Stimulated activated CD4-positive, alpha-beta T cell treated with anti-CD3 and anti-CD28 coated beads, Interleukin-15, amount 100 ng/mL, for 1 hour (primary cell): ENCODE measurements at places on chromosomes 16 and 17.

DNA sequence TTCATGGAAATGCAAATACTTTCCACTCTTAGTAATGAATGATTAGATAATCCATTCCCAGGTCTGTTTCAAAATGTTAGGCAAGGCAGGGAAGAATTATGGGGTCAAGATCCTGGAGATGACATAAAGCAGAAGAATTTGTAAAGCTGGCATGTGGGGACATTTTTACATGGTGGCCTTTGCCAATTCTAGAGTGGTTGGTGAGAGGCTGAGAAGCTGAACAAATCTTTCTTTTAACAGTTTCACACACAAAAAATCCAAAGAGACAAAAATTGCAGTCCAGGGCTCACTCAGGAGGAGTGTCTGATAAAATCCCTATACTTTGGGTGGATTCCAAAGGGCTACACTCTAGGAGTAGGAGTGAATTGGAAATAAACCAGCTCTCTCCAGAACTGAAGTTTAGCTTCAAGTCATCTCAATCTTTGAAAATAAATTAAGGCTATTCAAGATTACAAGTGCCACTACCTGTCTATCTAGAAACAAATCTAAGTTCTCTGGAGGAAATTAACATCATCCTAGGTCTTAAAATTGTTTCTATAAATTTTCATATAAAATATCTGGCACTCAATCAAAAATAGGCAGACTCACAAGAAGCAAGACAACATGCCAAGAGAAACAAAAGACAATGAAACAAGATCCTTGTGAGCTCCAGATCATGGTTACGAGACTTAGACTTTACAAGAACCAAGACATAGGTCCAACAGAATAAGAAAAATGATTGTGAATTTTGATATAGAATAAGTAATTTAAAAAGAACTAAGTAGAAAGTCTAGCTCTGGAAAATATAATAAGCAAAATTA lies 113.0 kb upstream of the AXIN2 start:
- DNase-seq, result no peak

- DNase-seq, result no peak
Observed at GRCh38 chr16:4987250-4987579, 29.1 kb downstream of the SEC14L5 start.

- DNase-seq, result no peak
Observed at GRCh38 chr16:8924214-8924613, 39.5 kb downstream of the USP7 start.

GRCh38 chr17:64200080-64201032 lies 62.7 kb downstream of the TEX2 start:
- DNase-seq, result no peak

DNA sequence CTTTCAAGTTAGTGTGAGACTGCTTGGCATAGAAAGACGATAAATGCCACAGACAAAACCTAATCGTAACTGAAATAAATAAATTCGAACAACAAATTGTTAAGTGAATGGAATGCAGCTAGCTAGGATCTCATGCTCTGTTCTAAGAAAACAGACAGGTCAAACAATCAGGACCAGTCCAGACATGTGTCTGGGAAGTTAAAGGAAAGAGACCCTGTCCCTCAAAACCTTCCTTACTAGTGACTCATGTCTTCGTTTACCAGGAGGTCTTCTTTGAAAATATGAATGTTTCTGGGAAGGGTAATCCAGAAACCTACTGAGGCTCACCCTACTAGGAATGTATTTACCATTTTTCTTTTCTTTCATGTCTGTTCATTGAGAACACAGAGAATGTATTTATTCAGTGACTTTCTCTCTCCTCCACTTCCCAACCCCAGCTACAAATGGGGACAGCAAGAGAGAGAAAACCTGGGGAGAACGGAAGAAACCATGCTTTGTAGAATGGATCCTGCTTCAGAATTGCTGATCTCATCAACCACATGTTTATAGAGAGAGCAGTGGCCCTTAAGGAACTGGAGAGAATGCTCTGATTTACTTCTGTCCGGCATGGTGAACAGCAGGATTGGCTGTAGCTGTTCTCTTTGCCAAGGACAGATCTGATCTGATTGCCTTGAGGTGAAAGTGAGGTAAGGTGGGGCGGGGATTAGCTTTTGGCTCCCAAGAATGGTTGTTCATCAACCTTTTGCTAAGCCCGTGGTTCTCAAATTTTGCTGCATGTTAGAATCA lies 39.4 kb upstream of the DHX8 start:
- no peak for DNase-seq

- no peak for DNase-seq
Observed at GRCh38 chr16:5010576-5011329, 23.0 kb downstream of the NAGPA start.

- no peak for DNase-seq
Observed at GRCh38 chr17:38447502-38448085, 19.3 kb downstream of the ARHGAP23 start.

GRCh38 chr17:13518261-13519000 lies 83.3 kb downstream of the HS3ST3A1 start:
- no peak for DNase-seq

DNA sequence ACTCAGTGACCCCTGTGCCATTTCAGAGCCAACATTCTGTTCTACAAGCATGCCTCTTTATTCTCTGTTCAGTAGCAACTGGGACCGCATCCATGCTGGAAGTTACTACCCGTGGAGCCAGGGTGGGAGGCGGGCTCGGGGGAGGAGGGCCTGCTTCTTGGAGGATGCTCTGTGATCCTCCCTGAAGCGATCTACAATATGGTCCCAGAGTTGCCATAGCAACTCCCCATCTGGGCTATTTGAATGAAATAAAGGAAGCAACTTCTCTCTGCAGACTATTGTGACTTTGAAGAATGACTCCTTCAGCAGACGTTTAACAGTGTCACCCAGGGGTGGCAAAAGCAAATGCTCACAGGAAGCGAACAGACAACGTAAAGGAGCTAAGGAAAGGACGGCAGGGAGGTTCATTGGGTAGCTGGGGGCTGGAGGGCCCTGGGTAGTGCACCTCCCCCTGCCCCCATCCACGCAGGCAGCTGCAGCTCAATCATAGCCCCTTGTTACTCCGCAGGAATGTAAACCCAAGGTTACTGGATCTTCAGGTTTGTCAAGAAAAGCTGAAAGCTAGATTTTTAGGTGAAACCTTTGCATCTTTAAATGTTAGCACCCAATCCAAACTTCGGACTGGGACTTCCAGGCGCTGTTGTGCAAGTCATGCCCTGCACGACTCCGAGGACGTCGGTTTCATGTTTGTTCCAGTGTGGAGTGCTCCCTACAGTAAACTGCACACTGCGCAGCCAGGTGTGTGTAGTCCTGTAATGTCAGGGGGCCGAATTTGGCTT lies 51.1 kb upstream of the MEAK7 start:
- DNase-seq, result no peak

GRCh38 chr16:77647726-77648125 lies 74.6 kb upstream of the NUDT7 start:
- DNase-seq, result no peak

DNA sequence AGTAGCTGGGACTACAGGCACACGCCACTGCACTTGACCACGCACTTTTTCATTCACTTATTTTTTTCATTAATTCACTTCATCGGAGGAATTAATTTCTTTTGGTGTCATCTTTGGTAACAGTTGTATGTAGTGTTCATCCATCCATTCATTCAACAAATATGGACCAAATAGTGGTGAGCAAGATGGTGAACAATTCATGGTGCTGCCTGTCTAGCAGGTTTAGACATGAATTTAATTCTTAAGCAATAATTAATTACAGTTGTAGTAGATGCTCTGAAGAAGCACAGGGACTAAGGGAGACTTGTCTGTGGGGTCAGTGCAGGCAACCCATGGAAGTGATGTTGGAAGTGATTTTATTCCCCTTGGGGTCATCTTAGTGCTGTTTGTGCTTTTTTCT lies 22.4 kb downstream of the GDE1 start:
- DNase-seq, result no peak

GRCh38 chr17:50352072-50352692 lies 6.3 kb downstream of the XYLT2 start:
- no peak for DNase-seq

DNA sequence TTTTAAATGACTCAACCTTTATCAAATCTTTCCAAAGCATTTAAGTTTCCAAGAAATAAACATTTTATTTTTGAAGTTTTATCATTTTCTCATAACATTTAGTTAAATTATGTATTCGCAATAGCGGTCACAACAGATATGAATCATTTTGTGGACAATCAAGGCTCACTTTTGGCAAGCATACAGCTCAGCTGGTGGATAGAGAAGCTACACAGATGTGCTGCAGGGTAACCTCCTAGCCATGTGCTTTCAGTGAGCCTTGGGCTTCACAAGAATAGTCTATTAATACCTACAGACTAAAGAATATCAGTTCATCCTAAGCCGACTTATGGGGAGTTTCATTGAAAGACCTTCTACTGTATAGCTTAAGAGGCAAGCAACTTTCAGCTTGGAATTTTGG lies 144.8 kb downstream of the MRTFB start:
- no peak for DNase-seq

GRCh38 chr17:16100737-16101400 lies 101.2 kb downstream of the TTC19 start:
- no peak for DNase-seq

DNA sequence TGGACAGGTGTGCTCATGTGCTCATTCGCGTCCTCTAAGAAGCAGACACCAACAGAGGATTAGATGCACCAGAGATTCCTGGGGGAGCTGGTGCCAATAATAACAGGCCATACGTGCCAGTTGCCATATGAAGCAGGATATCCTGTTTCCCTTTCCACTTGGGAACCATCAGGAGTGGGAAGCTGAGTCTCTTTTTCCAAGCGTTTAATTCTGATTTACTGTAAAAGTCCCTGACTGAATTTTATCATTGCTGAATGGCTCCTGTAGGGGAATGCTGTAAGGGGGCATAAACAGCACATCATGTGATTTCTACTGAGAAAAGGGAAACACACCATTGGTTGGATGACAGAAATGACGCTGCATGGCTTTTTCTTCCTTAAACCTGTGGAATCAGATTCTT lies 113.3 kb downstream of the IRF8 start:
- DNase-seq, result no peak

DNA sequence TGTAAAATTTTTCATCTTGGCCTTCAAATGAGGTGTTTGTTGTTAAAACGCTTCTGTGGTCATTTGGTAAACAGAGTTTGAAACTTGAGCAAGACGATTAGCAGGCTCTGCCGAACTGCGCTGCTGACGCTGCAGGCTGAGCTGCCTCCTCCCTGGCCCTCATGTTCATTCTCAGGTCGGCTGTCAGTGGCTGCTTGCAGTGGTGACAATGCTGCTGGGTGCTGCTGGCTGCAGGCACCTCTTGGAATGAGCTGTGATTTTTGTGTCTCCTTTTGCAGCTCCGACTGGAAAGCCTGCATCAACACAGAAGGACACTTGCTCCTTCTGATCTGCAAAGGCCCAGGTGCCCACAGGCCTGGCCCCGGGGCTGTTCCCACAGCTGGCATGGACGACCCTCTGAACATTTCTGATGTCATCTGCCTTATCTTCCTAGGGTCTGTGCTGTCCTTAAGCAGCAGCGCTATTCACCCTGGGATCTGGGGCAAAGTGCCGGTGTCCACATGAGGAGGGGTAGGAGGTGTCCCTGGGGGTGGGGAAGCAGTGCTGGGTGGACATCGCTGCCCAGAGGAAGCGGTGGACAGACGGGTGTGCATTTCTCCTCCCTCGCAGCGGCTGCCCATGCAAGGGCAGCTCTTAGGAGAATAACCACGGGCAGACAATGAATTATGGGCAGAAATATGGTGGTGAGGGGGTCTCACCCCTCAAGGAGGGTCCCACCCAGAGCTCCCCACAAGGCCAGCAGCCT lies 23.1 kb upstream of the OSGIN1 start:
- DNase-seq, result no peak

GRCh38 chr17:35536664-35537171 lies 760 bp downstream of the SLFN12L start:
- DNase-seq, result no peak

- DNase-seq, result no peak
Observed at GRCh38 chr17:77790143-77790829, 168.2 kb upstream of the TNRC6C start.

DNA sequence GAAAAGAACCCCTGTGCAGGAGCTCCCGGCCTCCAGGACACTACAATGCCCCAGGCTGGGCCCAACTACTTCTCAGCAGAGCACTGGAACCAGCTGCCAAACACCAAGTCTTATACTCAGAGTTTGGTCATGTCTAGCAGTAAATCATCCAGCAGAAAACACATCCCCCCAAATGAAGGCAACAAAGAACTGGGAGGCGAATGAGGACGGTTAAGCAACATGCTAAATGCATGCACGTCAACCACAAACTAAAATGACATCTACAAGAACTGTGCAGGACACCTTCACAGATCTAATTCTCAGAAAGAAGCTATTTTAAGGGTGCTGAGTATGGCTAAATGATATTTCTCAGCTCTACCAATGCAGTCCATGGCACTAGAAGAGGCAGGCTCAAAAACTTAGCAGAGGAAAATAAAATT lies 7.6 kb upstream of the IRX5 start:
- no peak for DNase-seq

GRCh38 chr17:50107790-50108414 lies 12.8 kb downstream of the PDK2 start:
- no peak for DNase-seq

DNA sequence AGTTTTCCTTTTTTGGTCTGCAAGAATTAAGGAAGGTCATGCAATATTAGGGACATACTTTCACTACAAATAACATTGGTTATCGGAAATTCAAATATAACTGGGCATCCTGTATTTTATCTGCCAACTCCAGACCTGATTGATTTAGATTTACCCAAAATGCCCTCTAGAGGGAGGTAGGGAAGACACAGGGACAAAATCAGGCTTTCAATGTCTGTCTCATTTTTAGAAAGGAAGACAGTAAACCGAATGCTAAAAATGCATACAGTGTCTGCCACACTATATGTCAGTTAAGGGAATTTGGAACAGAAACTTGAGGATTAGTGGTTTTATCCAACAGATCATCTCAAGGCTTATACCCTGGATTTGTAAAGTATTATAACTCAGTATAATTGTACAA lies 161.7 kb upstream of the SOX9 start:
- DNase-seq, result no peak

DNA sequence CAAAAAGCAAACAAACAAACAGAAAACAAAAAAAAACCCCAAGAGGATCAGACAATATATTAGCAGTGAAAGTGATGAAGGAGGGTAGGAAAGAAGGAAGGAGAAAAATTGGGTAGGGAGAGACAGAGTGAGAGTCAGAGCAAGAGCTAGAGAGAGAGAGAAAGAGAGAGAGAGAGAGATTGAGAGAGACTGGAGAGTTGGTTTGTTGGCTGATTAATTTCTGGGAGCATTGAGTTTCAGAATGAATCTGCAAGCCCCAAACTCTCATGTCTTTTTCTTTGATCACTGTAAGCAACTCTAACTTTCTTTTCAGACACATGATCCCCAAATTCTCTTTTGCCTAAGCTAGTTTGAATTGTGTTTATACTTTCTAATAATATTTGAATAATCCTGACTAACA lies 388.1 kb downstream of the SHISA9 start:
- DNase-seq, result no peak
